ENCODE measurements at places on chromosomes 13 and 19.

GRCh38 chr19:33295621-33296487 lies 6.5 kb downstream of the CEBPA start:
- no peak for DNase-seq

- DNase-seq, result no peak
These were observed 40.2 kb downstream of the NLRP5 start for GRCh38 chr19:56026769-56027168.

DNA sequence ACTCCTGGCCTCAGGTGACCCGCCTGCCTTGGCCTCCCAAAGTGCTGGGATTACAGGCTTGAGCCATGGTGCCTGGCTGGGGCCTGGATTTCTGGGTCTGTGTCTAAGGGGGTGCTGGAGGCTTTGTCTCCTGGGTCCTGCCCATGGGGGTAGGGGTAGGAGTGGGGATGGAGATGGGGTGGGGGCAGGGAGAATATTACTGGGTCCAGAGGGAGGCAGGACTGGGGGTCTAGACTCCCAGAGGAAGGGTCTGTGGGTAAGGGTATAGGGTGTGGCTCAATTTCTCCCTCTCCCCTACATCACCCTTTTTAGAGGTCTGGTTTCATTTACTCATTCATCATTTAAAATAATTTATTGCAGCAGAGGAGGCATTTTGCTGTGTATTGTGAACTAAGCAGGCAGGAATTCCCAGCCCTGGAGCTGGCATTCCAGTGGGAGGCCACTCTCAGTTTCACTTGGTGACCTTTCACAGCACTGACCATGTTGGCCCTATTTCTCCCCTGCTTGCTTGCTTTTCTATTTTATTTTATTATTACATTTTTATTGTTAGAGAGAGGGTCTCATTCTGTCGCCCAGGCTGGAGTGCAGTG lies 810 bp upstream of the NFKBID start:
- DNase-seq, result no peak

GRCh38 chr19:6864325-6864940 lies 22.9 kb upstream of the ADGRE1 start:
- no peak for DNase-seq

DNA sequence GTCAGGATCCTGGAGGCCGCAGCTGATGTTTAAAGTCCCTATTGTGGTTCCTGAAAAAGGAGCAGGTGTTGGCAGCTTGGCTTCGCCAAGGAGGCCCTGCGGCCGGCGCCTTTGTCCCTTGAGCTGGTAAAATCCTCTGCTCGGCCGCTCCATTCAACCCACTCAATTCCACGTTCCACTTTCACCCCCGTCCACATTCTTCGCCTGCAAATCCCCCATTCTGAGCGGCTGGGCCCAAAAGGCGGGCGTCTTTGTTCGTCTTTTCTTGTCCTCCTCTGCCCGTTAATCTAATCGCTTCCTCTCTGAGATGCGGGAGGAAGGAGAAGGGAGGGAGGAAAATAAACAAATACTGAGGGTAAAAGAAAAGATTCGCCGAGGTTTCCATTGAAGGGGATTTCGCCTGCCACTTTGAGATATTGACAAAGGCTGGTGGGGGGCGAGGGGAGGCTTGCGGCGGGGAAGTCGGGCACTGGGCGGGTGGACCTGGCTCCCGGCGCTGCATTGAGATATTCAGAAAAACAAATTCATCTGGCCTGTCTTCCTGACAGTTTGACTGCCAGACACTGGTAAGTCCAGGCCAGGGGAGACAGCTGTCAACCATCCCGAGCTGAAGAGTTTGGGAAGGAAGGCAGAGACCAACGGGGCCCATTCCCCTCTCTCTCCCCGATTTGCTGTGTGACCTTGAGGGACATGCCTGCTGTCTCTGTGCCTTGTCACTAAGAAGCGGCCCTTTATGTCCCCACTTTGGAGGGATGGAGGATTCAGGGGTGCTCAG lies 37.6 kb downstream of the ZNRF4 start:
- no peak for DNase-seq

- no peak for DNase-seq
These were observed 77.0 kb downstream of the ZNF536 start for GRCh38 chr19:30449078-30449590.

GRCh38 chr13:114128624-114129522 lies 3.5 kb downstream of the RASA3 start:
- DNase-seq, result peak; percentile 81

DNA sequence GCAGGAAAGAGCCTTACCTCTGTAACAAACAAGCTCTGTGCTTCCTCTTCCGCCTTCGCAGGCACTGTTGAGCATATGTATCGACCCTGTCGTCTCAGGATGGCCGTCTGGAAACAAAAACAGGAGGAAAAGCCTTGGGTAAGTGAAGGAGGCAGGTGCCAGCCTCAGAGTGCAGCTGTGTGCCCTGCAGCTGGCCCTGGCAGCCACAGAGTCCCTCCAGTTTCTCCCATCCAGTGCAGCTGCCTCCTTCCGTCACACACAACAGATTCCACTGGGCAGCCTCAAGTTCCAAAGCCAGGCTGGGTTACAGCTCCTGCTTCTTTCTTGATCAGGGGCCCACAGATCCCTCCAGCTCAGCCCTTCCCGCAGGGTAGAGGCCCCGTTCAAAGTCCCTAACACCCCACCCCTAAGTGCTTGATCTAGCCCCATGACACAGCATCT lies 47.7 kb downstream of the DOCK9 start:
- DNase-seq, result no peak

DNA sequence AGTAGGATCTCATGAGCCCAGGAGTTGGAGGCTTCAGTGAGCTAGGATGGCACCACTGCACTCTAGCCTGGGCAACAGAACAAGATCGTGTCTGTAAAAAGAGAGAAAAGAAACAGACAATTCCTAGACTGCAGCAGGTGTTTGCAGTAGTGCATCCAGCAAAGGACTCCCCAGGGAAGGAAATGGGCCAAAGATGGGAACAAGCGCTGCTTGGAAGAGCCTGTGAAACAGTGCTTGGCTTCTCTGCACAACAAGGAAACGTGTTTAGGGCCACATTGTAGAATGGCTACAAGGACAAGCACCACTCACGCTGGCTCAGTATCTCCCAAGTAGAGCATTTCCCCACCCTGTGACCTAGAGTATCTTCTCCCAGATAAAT lies 35.5 kb upstream of the LDLR start:
- no peak for DNase-seq

- no peak for DNase-seq
These were observed 24.3 kb downstream of the RCBTB1 start for GRCh38 chr13:49561062-49561410.

DNA sequence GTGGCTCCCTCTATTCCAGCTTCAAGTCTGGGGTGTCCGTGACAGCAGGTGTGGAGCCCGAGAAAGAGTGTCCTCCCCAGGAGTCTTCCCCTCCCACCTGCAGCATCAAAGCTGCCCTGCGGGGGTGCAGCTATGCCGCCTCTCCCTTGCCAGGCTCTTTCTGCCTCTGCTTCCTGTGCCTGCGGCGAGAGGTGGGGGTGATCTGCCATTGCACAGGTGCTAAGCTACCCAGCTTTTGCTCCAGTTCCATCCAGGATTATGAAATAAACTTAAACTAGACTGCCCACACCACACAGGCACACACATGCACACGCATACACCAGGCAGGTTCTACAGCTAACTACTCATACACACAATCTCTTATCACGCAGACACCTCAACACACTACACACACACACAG lies 104.7 kb upstream of the CLDN10 start:
- no peak for DNase-seq

DNA sequence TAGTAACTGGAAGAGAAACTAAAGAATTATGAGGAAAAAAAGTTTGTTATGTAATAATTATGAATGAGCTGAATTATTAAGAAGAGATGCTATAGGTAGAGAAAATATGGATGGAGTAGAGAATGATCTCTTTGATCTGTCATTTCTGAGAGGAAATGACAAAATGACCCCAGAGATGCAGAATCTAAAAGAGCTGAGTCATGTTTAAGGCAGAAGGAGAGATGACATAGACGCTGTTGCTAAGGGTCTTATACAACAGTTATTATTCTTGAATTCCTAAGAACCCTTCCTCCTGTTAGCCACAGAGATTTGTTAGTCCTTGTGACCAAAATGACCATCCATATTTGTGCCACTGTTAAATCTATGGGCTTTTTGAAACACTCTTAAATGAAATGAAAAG lies 58.3 kb upstream of the FREM2 start:
- DNase-seq, result no peak

- DNase-seq, result no peak
These were observed 263.0 kb downstream of the DCT start for GRCh38 chr13:94216476-94216875.

- no peak for DNase-seq
These were observed 726 bp upstream of the TGFB1 start for GRCh38 chr19:41354343-41354953.

DNA sequence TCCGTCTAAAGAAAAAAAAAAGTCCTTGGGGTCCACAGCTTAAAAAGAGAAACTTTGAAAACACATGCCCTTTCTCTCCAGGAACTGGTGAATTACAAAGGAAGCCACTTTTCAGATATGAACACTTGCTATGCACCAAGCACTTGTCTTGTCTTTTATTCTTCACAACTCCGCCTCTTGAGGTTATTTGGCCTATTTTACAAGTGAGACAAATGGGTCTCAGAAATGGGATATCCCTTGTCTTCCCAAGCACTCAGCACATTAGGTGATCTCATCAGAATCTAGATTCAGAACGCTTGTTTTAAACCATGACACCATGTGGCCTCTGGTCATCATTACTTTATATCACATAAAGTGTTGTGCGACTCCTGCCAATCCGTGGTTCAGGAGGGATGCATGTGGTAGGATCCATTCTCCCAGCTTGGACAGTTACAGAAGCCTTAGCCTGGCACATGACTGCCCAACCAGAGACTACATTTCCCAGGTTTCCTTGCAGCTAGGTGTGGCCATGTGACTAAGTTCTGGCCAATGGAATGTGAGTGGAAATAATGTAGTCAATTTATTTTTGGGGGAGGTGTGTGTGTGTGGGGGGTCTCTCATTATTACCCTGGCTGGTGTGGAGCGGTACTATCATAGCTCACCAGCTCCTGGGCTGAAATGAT lies 13.9 kb downstream of the TSKS start:
- no peak for DNase-seq

Data from activated CD4-positive, CD25-positive, alpha-beta regulatory T cell treated with anti-CD3 and anti-CD28 coated beads, Interleukin-2, amount 50 U/mL, for 16 hours (primary cell).